ENCODE measurements at places on chromosomes 2 and 18.

- DNase-seq: no peak
Measured at GRCh38 chr18:25724121-25724520, 366.3 kb downstream of the SS18 start.

GRCh38 chr18:3153107-3153704, 66.6 kb downstream of the MYOM1 start:
- DNase-seq: no peak

DNA sequence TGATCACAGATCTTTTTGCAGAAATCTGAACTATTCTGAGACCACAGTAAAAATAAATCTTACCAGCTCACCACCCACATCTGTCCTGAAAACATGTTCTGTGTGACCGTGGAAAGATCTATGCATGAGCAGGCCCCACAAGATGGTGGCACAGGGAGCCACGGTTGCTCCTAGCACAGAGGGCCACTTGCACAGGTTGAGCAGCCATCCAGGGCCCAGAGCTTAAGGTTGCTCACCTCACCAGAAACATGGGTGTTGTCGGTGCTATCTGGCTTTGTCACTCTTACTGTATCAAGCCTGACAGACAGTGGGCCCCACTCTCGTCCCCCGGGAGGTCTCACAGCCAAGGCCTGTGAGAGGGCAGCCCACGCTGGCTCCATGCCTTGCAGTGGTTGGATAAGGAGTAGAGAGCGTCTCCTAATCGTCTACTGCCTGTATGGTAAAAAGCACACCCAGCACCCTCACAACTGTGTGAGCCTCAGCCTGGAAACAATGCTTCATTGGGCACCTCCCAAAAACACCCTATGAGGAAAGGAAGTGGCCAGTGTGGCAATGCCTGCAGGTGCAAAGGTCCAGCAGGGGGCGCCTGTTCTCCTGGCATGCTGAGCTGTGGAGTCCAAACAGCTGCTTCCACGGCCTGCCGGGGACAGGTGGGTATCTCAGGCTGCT, 19.6 kb downstream of the TUBB6 start:
- peak; percentile 68 for DNase-seq

DNA sequence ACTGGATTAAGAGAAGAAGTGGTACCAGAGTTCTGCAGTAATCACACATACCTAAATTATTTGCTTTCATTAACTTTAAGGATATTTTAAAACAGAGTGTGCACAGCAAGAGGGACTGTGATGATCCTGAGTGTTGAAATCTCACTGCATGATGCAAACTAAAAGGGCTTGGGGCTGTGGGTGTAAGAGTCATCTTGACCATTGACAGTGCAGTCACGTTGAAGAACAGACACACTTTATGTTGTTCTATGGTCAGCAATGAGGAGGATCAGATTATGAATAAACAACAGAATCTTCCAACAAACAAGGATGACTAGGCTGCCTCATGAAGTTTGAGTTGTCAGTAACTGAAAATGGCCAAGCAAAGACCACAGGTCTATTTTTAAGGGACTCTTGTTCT, 87.2 kb upstream of the GALNT5 start:
- DNase-seq: no peak

GRCh38 chr2:113980946-113981345, 91.1 kb downstream of the ACTR3 start:
- no peak for DNase-seq

Measured in left hindlimb (tissue), 1 donor.